HTR-8/SVneo (cell line): ENCODE measurements at places on chromosomes 12 and 14.

- DNase-seq, result no peak
These were observed 9.3 kb downstream of the ZNF410 start for GRCh38 chr14:73895939-73896338.

DNA sequence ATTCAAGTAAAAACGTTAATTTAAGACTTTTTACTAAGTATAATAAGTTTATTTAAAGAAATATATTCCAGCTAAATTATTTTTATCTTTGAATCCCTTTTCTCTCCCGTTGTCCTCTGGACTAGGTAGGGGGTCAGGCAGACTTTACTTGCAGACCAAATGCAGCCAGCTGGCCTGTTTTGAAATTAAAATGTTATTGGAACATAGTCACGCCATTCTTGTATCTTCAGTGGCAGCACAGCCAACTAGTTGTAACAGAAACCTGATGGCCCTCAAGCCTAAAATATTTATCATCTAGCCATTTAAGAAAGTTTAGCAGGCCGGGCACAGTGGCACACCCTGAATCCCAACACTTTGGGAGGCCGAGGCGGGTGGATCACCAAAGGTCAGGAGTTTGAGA is 52.7 kb downstream of the BCAT1 start:
- no peak for DNase-seq

GRCh38 chr12:91044586-91044985 is 13.2 kb downstream of the KERA start:
- no peak for DNase-seq

GRCh38 chr14:71289536-71289935 is 382.3 kb downstream of the PCNX1 start:
- DNase-seq, result no peak

- no peak for DNase-seq
These were observed 219.9 kb downstream of the AACS start for GRCh38 chr12:125284945-125285685.

- no peak for DNase-seq
These were observed 249.2 kb upstream of the AMIGO2 start for GRCh38 chr12:47328831-47329545.

DNA sequence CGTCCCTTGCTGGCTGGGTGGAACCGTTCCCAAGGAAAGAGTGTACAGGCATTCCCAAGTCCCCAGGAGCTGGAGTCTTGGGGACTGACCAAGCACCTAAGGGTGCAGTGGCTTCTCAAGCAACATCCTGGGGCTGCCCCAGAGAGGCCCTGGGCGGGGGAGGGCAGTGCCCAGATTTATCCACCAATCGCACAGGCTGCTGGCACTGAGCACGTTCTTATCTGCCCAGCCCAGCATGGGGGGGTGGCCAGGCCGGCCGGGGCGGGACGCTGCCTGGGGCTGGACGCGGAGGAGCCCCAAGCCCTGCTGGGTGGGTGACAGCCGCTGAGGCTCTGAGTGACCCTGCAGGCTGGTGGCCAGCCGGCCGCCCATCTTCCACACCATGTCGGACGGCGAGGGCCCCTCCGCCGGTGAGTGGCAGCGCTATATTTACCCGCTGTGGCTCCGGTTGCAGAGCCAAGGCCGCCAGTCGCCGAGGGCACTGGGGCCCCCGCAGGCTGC is 53.4 kb downstream of the CYP46A1 start:
- DNase-seq, result no peak

GRCh38 chr12:53722450-53723041 is 4.7 kb downstream of the CALCOCO1 start:
- no peak for DNase-seq

DNA sequence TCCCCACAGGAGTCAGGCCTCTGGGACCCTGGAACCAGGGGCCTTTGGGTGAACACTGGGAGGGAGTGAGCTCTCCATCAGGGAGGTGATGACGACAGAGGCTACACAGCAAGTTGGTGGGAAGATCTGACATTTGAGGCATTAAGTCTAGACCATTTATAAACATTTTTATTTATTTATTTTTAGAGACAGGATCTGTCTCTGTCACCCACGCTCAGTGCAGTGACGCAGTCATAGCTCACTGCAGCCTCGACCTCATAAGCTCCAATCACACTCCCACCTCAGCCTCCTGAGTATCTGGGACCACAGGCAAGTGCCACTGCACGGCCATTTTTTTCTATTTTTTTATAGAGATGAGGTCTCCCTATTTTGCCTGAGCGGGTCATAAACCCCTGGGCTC is 53.6 kb downstream of the TEAD4 start:
- DNase-seq, result no peak

GRCh38 chr12:104213952-104214351 is 1.6 kb upstream of the TXNRD1 start:
- DNase-seq, result no peak

GRCh38 chr12:44000309-44000952 is 164.6 kb downstream of the TMEM117 start:
- DNase-seq, result peak; percentile 5

GRCh38 chr12:104671409-104672095 is 214.8 kb downstream of the CHST11 start:
- peak; percentile 90 for DNase-seq

DNA sequence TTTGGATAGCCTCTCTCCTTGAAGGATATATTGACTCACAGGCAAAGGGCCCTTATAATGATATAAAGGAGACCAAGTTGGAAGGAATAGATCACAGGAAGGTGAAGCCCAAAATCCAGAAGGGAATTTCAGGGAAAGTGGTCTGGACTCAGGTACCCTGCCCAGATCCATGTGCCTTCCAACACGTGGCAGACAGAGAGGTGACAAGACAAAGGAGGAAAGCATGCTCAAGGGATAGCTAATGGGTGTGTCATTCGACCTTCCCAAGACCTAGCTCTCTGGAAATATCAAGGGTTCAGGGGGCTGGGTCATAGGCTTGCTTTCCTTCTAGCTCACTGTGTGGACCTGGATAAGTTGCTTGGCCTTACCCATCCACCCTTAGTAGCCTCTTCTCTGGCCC is 214.3 kb downstream of the ZFP36L1 start:
- DNase-seq, result no peak

GRCh38 chr14:87254331-87254874 is 738.6 kb downstream of the GALC start:
- DNase-seq, result no peak

GRCh38 chr12:84508851-84509260 is 403.7 kb downstream of the SLC6A15 start:
- no peak for DNase-seq

GRCh38 chr12:124036657-124037109 is 63.7 kb downstream of the ZNF664 start:
- peak; percentile 44 for DNase-seq

- no peak for DNase-seq
These were observed 23.3 kb downstream of the STXBP6 start for GRCh38 chr14:25026476-25027137.

DNA sequence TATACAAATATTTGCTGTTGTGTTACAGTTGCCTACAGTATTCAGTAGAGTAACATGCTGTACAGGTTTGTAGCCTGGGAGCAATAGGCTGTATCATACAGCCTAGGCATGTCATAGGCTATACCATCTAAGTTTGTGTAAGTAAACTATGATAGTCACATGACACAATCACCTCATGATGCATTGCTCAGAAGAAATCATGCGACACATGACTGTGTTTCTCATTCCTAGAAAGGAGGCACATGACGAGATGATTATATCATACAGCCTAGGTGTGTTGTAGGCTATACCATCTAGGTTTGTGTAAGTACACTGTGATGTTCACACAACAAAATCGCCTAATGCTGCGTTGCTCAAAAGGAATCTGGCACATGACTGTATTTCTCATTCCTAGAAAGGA is 31.9 kb downstream of the NOPCHAP1 start:
- no peak for DNase-seq

- no peak for DNase-seq
These were observed 4.0 kb downstream of the SDR9C7 start for GRCh38 chr12:56930241-56930640.

- no peak for DNase-seq
These were observed 10.2 kb upstream of the RNASE10 start for GRCh38 chr14:20494935-20495766.

DNA sequence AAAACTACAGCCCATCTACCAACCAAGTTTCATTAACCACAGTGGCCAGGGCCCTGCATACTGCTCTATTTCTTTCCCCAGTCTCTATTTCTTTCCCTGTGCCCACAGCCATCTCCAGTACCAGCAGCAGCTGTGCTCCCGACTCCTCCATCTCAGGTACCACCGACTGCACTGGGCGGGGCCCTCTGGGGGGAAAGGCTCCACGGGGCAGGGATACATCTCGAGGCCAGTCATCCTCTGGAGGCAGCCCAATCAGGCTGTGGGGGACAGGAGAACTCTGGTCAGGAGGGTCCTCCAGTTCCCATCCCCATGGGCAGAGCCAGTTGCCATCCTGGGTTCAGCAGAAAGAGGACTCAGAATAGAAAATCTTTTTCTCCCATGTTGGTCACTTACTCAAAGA is 3.0 kb downstream of the CDK4 start:
- no peak for DNase-seq

DNA sequence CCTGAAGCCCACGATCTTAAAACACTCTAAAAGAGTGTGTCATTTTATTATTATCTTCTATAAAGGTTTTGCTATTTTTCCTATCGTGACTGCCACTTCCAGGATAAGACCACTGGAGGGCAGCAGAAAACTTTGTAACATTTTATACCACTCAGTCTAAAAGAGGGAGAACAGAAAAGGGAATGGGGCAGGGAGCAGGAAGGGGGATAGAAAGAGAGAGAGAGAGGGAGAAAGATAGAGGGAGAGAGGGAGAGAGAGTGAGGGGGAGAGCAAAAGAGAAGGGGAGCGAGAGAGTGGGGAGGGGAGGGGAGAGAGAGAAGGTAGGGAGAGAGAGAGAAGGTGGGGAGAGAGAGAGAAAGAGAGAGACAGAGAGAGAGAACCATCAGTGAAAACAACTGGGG is 2.0 kb upstream of the ART4 start:
- DNase-seq, result no peak

DNA sequence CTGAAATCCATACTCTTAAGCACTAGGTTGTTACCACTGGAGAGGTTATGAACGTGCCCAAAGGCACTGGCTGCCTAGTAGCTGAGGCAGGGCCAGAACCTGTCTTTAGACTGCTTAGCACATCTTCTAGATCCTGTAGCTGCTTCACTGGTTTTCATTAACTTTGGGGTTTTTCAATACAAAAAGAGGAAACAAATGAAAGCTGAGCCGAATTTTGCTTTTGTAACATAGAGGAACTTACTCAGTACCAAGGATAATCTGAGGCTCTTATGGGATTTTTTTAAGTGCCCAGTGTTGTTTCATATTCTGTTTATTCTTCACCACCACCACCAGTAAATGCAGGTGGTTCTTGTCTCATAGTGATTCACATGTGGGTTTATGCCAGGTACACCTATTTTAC is 396.1 kb downstream of the RAD51B start:
- DNase-seq, result no peak

- DNase-seq, result no peak
These were observed 23.2 kb downstream of the HAL start for GRCh38 chr12:95972832-95973456.

GRCh38 chr12:118633071-118633470 is 256.7 kb downstream of the SUDS3 start:
- no peak for DNase-seq

DNA sequence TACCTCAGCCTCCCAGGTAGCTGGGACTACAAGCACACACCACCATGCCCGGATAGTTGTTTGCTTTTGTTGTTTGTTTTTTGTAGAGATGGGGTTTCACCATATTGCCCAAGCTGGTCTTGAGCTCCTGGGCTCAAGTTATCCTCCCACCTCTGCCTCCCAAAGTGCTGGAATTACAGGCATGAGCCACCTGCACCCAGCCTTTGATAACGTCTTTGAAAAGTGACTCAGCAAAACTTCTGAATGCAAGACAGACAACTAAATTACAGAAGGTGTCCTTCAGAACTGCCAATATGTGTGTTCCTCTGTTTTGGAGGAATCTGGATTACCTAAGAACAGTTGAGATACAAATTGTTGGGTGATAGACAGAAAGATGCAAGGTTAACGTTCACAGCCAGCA is 99.8 kb downstream of the ESR2 start:
- no peak for DNase-seq

DNA sequence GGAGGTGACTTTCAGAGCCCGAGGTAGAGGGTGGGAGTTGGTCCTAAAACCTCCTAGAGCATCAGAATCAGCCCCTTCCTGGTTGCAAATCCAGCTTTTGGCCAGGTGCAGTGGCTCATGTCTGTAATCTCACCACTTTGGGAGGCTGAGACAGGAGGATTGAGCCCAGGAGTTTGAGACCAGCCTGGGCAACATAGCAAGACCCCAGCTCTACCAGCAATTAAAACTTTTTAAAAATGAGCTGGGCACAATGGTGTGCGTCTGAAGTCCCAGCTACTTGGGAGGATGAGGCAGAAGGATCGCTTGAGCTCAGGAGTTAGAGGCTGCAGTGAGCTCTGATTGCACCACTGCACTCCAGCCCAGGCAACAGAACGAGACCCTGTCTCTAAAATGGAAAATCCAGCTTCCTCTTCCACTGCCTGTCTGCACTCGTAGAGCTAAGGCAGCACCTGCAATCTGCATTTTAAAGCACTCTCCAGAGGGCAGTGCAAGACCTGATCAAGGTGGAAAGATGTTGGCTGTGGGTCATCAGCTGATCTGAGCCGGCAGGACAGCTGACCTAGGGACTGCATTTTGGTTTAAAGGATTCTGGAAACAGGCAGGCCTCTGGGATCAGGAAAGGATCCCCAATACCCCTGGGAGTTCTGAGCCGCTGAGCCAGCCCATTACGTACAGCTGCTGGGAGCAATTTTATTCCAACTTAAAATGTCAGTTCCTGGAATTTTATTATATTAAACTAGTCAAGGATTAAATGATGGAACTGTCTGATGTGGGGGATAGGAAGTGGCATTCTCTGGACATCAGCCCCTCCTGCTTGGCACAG is 1.8 kb upstream of the TESC start:
- DNase-seq, result no peak

GRCh38 chr14:104321802-104322130 is 183.4 kb downstream of the KIF26A start:
- no peak for DNase-seq

- no peak for DNase-seq
These were observed 9.5 kb downstream of the MED13L start for GRCh38 chr12:116267948-116268347.

- no peak for DNase-seq
These were observed 80.9 kb downstream of the PTPRB start for GRCh38 chr12:70556179-70556869.

DNA sequence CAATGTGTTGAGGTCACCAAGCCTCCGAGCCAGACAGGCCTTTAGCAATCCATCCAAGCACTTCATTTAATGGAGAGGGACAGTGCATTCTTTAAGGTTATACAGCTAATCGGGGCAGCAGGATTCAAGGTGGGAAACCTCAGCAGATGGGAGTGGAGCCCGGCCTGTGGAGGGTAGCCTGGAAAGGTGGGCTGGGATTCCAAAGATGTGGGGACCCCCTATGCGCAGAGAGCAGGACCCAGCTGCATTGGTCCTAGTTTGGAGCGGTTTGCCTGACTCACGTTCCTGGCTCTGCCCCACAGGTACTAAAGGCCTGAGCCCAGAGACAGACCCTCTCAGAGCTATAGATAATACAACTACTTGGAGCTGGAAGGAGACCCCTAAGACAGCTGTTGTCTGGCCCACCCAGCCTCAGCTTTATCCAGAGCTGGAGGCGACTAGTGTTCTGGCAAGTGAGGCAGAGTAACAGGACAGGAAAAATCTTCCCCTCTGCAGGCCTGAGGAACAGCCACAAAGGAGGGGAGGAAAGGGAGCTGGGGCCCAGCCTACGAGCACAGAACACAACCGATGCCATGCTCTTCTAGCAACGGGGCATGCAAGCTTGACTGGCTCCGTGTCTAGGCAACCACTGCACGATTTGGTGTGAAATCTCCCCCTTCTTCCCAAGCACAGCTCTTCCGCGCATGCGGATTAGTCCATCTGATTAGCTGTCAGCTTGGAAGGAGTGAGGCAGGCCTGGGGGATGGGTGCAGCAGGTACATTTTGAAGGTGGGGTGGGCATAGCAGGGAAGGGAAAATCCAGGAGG is 1.1 kb upstream of the MYH7 start:
- no peak for DNase-seq
